T-helper 9 cell (primary cell): ENCODE measurements at places on chromosomes 7 and 10.

- no peak for DNase-seq
Observed at GRCh38 chr7:100088095-100088620, 611 bp upstream of the COPS6 start.

DNA sequence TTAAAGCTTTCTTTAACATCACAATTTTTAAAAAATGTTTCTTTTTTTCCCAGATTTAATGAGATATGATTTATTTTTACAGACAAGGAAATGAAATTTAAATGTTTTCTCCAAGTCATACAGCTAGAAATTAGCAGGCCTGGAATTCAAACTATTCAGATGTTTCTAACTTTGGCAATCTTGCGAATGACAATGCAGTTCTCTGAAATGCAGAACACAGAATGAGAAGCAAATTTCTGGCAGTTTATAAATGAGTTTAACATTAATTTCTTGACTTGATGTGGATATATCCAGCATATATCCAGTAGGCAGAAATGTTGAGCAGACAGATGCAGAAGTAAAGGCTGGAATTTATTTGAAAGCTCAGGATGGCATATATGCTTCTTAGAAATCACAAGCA, 227.5 kb downstream of the THSD7A start:
- DNase-seq, result no peak

DNA sequence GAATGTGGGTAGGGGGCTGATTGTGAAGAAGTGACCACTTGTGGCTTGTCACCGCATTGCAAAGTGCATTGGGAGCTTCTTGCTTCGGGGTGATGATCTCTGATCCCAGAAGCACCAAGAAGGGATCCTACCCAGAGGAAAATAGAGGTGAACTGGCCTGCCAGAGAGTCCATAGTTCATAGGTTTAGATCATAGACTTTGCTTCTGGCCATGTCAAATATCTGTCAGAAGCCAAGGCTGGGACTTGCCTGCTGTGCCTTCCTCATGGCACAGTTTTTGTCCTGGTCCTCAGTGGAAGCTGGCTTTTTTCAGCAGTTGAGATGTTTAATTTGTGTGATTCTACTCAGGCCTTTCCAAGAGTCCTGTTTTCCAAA, 1.1 kb downstream of the ZSWIM8 start:
- no peak for DNase-seq

DNA sequence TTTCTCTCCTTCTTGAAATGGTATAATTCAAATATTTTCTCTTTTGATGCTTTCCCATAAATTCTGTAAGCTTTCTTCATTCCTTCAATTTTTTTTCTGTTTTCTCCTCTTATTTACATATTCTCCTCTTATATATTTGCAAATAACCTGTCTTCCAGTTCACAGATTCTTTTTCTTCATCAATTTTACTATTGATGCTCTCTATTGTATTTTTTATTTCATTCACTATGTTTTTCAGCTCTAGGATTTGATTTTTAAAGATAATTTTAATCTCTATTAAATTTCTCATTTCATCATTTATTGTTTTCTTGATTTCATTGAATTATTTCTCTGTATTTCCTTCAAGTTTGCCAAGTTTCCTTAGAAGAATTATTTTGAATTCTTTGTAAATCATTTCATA, 54.0 kb upstream of the PRPS1L1 start:
- DNase-seq, result no peak

- DNase-seq, result no peak
Observed at GRCh38 chr7:129495987-129496386, 6.3 kb upstream of the SMKR1 start.

- DNase-seq, result no peak
Observed at GRCh38 chr10:12531305-12532220, 182.2 kb downstream of the CAMK1D start.

- no peak for DNase-seq
Observed at GRCh38 chr10:3889961-3890522, 105.0 kb upstream of the KLF6 start.

- no peak for DNase-seq
Observed at GRCh38 chr10:4385231-4385870, 440.7 kb upstream of the AKR1E2 start.

DNA sequence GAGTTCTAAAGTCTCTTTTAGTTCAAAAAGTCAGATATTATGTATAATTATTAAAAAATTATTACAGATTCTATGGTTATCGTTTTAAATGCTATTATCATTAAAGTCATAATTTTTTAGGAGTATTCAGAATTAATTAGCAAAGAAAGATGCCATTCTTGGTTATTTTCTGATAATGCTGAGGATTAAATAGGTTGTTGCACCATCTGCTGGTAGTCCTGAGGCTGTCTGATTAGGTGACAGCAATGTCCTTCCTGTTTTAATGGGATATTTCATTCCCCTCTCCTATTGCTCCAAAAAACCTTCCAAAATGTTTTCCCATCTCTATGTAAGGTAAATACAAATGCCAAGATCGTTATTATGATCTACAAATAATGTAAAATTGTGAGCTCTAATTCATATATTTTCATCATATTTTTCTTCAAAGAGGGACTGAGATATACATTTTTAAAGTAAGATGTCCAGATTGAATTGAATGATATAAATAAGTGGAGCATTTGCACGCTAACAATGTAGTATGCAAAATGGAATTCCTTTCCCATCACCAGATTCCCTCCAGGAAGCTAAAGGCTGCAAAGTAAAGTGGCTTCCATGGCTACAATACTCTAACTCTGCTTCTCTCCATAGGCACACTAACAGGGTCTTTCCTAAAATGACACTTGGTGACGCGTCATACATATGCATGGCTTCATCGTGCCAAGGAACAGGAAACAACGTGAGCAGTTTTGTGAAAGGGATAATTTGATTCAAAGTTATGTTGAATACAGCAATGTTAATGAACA, 58.8 kb upstream of the AKR1E2 start:
- DNase-seq, result no peak

DNA sequence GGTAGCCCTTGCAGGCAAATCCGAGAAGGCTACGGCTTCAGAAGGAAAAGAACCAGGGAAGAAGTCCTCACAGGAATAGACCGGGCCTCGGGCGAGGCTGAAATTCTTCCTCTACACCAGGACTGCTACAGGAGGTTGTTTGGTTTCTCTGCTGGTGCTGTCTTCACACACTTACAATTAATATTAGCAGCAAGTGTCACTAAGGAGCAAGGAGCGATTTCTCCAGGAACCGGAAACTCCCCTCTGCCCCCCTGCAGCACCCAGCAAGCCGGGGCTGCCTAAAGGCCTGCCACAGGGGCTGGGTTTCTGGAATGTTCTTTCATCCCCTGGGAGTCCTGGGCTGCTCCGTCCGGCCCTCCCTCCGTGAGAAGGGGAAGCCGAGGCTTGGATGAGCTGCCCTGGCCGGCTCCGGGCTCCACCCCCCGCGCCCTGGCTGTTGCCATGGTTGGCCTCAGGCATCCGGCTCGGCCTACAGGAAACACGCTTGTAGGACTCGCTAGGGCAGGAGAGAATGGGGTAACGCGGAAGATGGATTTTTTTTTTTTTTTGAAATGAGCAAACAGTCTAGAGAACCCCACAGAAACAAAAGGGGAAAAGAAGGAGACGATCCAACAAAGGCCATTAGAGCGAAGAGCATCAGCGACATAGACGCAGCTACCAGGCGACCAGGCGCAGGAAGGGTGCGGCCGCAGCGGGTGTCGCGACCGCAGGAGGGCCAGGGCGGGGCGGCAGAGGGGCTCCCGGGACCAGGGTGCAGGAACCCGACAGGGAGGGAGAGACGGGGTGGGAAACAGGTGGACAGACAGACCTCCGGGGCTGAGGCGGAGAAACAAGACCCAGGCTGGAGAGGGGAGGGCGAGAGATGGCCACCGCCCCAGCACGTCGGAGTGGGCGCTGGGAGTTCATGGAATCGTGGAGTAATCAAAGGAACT, 33.0 kb downstream of the EN2 start:
- no peak for DNase-seq

- no peak for DNase-seq
Observed at GRCh38 chr10:3635697-3636096, 149.3 kb downstream of the KLF6 start.

DNA sequence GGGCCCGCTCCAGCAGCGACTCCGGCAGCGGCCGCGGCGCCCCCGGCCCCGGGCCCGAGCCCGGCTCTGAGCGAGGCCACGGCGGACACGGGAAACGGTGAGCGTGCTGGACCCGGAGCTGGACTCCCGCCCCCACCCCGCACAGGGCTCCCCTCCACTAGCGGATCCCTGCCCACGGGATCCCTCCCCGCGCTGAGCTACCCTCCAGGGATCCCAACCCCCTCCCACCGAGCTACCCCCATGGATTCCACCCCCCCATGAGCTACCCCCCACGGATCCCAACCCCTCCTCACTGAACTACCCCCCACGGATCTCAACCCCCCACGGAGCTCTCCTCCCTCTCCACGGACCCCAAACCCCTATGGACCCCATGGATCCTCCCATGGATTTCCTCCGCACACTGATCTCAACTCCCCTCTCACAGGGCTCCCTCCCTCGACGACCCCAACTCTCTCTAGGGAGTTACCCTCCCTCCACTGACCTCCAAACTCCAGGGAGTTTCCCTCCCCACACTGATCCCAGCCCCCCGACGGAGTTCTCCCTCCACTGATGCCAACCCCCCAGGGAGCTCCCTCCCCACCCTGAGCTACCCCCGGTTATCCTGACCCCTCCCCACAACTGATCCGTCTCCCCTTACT, 20.6 kb upstream of the HSPB1 start:
- DNase-seq, result no peak

GRCh38 chr10:16011548-16011947, 151.2 kb upstream of the MINDY3 start:
- DNase-seq, result no peak

DNA sequence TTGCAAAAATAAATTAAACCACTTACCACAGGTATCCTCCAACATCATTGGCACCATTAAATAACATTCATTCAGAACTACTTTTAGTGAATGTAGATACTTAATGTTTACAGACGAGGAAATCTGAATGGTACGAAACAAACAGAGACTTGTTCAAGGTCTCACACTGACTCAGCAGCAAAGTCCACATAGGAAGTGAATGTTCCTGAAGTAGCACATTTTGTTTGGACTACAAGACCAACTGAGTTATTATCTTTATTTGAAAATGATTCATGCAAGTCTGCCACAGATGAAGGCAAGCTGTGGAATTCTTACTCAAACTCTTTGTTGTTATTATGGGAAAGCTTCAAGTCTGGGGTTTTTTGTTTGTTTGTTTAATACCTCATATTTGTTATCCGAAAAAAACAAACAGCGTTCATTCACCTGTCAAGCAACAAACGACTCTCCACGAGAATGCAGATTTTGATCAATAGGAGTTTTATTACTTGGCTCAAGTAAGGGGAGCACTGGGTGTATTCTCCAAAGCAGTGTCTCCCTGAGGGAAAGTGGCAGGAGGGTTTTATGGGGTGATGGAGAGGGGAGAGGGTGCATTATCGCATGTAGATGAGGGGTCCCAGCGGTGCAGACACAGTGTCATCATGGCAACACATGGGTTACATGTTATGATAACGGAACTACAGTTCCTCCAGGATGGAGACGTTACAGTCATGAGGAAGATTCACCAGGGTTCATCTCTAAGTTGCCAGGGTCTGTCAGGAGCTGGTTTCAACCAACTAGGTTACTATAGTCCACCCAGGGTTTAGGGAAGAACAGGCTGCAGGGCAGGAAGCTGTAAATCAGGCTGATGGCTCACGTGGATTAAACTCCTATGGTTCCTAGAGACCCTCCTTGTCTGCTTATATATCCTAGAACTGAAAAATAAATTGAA, 147.7 kb upstream of the AKR1E2 start:
- no peak for DNase-seq

DNA sequence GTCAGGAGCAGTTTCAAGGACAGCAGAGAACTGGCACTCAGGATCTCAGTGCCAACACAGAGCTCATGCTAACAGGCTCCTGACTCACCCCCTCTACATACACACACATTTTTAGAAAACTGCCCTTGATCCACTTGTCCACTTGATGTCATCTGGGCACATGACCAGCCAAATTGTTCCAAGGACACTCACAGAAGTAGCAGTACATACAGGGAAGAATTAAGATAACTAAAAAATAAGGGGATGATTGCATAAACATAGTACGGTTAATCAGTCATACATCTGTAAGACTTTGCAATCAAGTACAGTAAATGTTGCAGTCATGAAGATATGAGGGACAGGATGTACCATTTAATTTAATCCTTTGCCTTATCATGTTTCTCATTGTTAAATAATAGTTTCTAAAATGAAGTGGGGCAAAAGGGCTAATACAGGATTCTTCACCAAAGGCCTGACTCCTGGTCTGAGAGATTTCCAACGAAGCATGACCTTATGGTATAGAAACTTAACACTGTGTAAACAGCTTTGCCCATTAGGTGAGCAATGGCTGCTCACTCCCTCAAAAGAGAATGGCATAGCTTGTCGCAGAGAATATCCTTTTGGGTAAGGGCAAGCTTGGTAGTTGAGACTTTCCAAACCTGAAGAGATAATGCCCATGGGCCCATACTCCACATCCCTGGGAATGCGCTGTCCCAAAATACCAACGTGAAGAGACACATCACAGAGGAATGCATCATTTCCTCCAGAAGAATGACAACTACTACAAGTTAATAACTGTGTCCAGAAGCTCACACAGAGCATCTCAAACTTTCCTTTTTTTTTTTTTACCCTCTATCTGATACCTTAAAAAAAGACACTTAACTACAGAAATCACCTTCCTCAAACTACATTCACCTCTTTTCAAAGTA, 94.1 kb downstream of the ARMH3 start:
- DNase-seq, result no peak

DNA sequence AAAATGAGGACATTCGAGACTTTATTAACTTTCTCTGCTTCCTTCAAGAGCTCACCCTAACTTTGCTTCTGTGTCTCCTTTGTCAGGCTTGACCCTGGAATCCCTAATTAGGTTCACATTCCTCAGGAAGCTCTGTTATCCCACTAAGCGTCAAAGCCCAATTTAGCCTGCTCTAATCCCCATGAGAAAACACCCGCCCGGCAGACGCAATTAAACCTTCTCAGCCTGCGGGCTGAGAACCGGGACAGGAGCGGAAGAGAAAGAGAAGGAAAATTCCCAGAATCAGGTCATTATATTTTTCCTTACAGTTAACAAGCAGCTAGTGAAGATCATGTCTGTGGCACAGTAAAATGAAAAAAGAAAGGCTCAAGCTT, 93.0 kb downstream of the TNS3 start:
- no peak for DNase-seq

- no peak for DNase-seq
Observed at GRCh38 chr7:98771519-98771918, 98.3 kb downstream of the TMEM130 start.

DNA sequence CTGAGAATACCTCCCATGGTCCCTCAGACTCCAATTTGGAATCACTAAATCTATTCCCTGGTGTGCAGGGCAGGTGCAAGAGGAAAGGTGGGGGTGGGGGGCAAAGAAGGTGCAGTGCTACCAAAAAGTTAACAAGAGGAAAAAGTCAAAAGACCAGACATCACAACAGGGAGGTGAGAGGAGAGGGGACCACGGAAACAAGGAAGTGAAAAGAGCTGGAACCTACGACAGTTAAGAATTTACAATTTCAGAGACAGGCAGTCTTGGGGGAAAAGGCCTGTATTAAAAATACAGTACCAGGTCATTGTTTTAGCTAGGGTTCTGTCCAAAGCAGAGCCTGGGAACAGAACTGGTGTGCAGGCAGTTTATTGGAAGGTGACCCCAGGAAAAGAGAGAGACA, 14.6 kb downstream of the ITGB1 start:
- DNase-seq, result no peak

GRCh38 chr7:158246960-158247673, 340.5 kb downstream of the PTPRN2 start:
- DNase-seq, result no peak
